ENCODE measurements at places on chromosomes 2 and 18. TPM values are rescaled to one million over a fixed set of nuclear protein-coding genes. Genes with fewer than 3 reads are reported as not detected.

DNA sequence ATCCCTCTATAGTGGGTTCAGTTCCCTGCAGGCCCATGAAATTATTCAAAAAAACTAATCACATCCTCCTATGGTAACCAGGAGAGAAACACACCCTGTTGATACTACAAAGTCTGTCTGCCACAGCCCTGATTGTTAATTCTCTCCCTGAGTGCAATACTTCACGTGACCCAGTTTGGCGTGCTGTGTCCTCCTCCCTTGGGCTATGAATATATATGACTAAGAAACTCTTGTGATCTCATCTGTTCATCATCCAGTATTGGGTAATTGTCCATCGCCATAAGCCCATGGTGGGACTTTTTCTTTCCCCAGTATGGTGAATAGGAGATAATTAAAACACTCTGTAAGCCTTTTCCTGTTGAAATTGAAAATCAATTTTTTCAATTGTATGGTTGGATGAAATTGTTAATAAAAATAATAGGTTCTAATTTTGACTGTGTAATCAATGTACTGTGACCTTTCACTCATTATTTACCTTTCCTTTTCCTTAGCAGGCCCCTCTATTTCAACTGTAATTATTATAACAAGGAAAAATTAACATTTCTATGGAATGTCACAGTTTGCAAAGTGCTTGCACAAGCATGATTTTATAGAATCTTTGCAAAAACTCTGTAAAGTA lies 1822.6 kb downstream of the SUCLG1 start:
- no peak for DNase-seq

SPEG gene
- 28.2 TPM for total RNA-seq

DNA sequence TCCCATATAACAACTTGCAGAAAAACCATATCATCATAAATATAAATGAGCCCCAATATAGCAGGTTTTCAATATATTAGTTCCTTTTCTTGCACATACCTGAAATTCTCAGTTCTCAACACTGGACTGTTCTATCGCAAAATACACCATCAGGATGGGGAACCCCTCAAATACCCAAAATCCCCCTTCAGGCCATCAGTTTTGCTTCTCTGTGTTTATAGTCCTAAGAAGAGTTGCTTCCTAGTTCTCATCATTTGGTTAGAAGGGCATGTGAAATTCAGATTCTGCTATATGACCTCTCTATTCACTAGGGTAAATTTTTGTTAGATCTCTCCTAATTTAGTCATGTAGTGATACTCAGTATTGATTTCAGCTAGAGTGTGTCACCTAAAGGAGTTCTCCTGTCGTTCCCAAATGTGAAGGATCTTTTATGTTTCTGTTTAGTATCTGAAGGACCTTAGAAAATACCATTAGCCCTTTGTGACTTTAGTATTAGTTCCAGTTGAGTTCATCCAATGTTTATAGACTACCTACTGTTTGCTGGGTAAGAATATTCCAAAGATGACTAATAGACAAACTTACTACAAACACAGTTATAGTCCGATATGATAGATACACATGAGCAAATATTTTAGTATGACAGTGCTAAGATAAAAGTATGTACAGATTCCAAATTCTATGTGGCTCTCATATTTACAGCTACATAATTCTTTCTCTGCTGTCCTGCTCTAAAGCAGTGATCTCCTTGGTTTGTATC lies 115.8 kb downstream of the TTC27 start:
- DNase-seq, result no peak

DNA sequence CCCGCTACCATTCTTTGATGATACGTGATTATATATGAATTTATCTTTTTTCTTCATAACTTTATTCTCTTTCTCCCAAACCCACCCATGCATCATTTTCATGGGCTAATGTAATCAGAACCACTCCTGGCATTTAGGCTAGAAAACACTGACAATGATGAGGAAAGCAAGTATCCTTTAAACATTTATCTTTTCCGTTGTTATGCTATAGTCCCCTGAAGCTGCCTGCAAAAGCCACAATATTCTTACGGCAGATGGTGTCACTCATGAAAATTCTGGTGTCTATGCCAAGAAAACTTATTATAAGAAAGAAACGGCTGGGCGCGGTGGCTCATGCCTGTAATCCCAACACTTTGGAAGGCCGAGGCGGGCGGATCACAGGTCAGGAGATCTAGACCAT lies 221.8 kb upstream of the CTAGE1 start:
- DNase-seq, result no peak

RUFY4 gene
- not detected for total RNA-seq

DNA sequence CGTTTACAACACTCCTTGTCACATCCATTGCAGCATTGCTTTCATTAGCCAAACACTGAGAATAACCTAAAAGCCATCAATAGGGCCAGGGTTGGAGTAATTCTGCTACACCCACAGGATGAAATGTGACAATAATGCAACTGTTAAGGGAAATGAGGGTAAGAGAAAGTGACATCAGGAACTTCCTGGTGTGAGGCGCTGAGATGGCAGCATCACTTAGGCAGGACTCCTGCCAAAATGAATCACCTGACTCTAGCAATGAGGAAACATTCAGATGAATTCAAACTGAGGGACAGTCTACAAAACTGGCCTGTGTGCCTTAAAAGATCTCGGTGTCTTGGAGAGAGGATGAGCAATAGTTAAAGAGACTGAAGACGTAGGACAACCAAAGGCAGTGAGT lies 115.6 kb upstream of the AGAP1 start:
- no peak for DNase-seq

DNA sequence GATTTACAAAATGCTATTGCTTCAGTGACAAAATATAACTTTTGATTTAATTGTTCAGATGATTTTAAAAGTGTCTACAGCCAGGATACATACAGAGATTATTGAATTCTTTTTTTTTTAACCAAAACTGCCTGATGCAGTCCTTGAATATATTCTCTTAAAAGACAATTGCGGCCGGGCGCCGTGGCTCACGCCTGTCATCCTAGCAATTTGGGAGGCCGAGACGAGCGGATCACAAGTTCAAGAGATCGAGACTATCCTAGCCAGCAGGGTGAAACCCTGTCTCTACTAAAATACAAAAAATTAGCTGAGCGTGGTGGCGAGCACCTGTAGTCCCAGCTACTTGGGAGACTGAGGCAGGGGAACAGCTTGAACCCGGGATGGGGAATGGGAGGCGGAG lies 497.0 kb upstream of the FSIP2 start:
- DNase-seq, result no peak

- no peak for DNase-seq
Measured at GRCh38 chr18:67805261-67805660, 288.7 kb upstream of the DSEL start.

GRCh38 chr2:134776836-134777235 lies 58.0 kb upstream of the TMEM163 start:
- DNase-seq, result peak; percentile 58

DNA sequence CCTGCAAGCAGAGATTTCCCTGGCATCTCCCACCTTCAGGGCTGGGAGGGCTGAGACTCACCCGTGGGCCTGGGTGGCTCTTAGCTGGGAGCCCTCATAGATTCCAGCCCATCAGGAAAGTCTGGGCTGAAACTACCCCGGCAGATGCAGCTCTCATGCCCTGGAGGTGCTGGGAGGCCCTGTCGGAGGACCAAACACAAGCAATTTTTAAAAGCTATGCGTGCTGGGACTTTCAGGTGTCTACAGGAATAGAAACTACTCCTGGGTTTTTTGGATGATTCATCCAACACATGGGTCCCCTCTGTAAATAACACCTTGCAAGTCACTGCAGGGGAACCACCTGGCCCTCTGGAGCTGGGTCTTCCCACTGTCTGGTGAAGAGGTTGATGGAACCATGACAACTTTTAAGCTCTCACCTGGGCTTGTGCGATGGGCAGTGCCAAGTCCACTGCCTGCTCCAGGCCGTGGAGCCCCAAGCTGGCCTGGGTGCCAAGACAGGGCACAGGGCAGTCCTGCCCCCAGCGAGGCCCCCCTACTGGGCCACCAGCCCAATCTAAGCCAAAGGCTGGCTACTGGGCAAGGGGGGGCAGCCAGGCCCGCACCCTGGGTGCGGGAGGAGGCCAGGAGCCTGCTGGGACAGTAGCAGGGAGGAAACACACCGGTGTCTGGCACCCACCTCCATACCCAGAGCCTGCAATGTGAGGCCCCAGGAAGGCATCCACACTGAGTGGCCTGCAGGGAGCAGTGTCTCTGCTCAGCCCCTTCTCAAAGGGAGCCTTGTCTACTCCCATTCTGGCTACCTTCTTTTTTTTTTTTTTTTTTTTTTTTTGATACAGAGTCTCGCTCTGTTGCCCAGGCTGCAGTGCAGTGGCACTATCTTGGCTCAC lies 1.1 kb upstream of the GPR55 start:
- DNase-seq, result no peak

DNA sequence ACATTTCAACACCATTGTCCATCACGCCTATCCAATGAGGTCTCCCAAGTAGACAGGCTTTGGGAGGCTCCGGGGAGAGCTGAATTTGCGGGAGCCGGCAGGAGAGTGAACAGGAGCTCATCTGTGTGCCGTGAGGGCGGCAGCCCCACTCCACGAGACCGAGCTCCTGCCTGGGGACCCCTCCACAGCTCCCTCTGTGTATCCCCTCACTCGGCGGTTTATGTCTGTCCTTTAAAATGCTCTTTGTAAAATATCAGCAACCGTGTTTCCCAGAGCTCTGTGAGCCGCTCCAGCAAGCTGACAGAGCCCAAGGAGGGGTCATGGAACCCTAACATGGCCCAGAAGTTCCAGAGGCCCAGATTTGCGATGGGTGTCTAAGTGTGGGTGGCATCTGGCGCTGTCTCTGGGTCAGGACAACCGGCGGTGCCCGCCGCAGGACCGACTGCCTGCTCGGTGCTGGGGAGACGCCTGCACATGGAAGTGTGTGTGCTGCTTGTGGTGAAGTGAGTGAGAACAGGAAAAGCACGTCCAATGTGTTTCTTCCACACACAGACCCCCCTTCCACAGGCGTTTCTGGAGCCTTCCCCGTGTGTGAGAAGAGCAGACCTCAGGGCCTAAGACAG lies 34.8 kb downstream of the SLC66A2 start:
- peak; percentile 54 for DNase-seq

DNA sequence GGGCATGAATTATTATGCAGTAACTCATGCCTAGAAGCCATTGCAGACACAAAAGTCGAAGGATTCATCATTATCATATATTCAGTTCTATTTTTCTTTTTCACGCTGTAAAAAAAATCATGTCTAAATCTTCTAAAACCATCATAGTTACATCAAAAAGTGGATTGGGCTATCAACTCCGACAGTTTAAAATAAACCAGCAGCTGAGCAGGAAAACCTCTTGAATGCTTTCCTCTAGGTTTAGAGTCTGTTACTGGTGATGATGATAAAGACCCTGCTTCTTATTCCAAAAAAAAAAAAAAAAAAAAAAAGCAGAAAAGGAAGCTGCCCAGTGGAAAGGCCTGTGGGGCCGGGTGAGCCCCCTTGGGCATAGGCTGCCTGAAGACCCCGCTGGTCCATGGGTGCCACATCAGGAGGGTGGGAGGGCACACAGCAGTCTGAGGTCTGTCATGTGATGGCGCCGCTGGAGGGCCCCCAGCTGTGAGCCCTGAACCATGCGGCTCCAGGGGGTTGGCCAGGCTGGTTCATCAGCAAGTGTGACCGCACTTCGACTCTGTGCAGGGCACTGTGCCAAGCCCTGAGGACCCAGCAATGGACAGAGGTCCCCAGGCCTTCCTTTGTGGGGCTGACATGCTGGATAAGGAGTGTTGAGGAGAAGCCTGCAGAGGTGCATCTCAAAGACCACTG lies 199.6 kb downstream of the EIPR1 start:
- no peak for DNase-seq

GCG gene
- not detected for total RNA-seq

DNA sequence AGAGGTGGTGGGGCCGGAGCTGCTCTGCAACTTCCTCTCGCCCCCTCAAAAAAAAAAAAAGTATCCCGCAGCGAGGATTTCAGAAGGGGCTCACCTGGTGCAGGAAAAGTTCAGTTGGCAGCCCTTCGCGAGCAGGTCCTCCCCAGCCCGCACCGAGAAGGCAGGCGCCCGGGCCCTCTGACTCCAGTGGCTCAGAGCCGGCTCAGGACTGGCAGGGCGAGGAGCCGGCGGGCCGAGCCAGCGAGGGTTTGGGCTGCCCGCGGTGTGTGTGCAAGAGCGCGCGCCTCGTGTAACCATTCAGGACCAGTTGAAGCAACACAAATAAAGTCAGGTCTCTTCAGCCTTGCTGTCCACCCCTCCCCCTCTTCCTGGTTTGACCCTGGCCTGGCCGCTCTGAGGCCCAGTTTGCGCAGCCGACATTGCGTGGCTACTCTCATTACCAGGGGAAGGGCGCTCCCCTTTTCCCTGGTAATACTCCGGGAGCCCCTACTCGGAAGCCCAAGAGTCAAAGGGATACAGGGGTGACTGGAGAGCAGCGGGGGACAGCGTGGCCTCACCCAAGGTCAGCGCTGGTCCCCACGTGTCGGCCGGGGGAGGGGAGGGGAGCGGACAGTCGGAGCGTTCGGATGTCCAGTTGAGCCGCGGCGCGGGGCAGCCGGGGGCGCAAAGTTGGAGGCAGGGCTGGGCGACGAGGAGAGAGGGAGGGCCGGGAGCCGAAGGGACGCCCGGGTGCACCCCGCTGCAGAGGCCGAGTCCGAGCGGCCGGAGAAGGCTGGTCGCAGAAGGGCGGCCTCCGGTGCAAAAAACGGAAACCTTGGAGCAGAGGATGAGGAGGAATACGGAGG lies 12.3 kb downstream of the EN1 start:
- no peak for DNase-seq

AMER3 gene
- total RNA-seq, result not detected

- no peak for DNase-seq
Measured at GRCh38 chr2:17106418-17106817, 411.8 kb downstream of the RAD51AP2 start.

TEX44 gene
- total RNA-seq, result not detected

SCG2 gene
- 13.3 TPM for total RNA-seq

DNA sequence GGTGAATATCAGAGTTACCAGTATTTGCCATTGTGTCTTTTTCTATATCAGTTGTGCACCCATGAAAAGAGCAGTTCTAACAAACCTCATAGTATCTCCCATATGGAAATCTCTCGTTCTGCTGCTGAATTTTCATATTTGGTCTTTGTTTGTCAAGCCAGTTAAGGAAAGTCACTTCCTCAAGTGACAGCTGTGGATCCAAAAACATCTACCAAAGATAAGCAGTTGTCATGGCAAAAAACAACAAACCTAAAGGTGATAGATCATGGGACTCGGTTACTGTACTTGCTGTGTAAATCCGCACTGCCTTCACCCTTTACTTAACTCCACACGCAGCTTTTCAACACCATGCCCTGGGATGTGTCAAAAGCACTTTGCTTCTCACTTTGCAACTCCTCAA lies 17.3 kb downstream of the BMP10 start:
- no peak for DNase-seq

GRCh38 chr2:28995765-28996750 lies 15.0 kb downstream of the TOGARAM2 start:
- DNase-seq, result no peak

GRCh38 chr2:117359266-117359914 lies 455.1 kb upstream of the DDX18 start:
- no peak for DNase-seq

PNKD gene
- 28.7 TPM for total RNA-seq

SIX3 gene
- not detected for total RNA-seq

- DNase-seq, result no peak
Measured at GRCh38 chr18:60066219-60066975, 166.6 kb downstream of the PMAIP1 start.

- no peak for DNase-seq
Measured at GRCh38 chr2:197145471-197146056, 165.0 kb downstream of the ANKRD44 start.

PSMA8 gene
- total RNA-seq, result not detected

CMPK2 gene
- total RNA-seq, result 5.6 TPM

RNF149 gene
- 89.4 TPM for total RNA-seq

- no peak for DNase-seq
Measured at GRCh38 chr2:47655563-47655880, 127.4 kb upstream of the MSH6 start.

- DNase-seq, result no peak
Measured at GRCh38 chr2:72920318-72921087, 3.2 kb downstream of the EMX1 start.

Measured in vagina (tissue), 2 donors.